ENCODE measurements at places on chromosomes 5 and 9.

DNA sequence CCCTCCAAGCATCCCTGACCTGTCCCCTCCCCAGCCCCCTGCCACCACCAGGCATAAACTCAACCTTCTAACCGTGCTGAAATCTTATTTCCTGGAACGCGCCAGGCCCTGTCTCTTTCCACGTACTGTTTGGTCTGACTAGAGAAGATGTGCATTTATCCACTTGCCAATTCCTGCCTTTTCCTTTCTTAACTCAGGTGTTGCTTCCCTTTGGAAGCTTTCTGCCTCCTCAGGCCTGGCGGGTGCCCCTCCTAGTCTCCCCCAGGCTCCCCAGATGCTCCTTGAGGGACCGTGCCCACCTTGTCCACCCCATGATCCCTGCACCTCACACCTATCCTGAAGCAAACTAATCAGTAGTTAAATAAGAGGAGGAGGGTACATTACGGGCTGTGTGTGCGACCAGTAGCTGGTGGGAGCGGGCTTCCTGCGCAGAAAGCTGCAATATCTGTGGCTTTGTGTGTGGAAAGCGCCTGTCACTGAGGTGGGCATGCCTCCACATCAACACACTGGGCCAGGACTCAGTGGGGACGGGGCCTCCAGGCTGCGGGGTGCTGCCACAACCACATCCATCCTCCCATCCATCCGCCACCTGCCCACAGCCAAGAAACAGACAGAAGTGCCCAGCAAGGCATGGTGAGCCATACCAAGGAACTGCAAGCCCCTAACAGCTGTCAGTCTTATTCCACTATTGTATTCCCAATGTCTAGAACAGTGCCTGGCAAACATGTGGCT is 73.5 kb downstream of the COL23A1 start:
- DNase-seq, result no peak

DNA sequence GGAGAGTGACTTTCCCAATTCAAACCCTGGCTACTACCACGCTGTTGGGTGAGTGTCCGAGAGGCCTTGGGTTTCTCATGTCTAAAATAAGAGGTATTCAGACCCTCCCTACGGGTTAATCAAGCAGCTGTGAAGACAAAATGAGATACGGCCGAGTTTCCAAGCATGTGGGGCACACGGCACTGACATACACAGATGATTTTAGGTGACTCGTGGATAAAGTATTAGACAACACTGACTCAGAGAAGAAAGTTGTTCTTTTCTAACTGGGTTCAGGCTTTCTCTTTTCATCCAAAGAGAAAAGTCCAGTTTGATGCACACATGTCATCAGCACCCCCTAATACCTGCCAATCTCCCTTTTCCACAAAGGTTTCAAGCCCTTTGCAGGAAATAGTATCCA is 15.6 kb downstream of the FOXI1 start:
- no peak for DNase-seq

GRCh38 chr9:117552811-117553210 is 138.0 kb upstream of the ASTN2 start:
- no peak for DNase-seq

DNA sequence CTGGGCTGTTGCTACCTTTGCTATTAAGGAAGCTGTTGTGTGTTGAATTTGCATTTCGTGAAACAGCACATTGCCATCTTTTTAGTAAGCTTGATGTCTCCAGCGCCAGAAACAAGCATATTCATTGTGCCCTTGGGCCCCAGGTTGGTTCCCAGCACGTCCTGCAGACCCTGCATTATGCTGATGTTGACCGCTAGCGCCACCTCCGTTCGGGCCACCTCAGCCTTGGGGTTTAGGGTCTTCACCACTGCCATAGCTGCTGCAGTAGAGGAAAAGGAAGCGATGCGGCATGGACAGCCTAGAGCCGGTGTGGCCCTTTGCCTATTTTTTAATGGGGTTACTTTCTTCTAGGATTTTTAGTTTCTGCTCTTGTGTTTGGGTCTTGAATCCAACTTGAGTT is 23.8 kb upstream of the OTULIN start:
- DNase-seq, result no peak

- no peak for DNase-seq
Observed at GRCh38 chr5:10994091-10994986, 233.3 kb upstream of the DAP start.

DNA sequence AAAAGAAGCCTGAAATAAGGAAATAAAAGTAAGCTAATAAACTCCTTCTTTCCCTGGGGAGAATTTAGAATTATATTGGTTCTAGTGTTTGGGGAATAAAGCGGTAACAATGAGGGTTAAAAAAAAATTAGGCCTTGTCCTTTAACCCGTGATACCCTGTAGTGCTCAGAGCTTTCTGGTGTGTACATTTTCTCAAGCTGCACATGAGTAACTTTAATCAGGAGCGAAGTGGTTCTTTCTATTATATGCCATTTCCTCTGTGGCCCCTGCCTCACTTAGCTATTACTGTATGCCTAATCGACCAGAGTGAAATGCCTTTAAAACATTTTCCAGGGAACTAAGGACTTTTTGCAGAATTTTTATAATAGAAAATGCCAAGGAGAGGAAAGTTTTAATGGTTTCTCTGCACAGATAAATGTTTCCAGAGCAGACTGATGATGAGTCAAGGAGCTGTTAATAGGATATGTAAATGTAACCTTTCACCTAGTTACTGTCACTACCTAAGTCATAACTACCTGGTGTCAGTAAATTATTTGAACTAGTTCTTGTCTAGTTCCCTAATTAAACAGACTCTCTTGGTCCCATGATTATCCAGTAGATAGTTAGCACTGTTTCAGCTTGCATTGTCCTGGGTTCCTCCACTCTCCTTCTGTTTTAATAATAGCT is 7.6 kb downstream of the PAM start:
- DNase-seq, result no peak

- DNase-seq, result no peak
Observed at GRCh38 chr5:179698935-179699615, at the start of gene CANX. Gene CANX, plus strand, starts transcription at chr5:179698967. Its CDS starts 6,715 bp downstream, at chr5:179705682.

- no peak for DNase-seq
Observed at GRCh38 chr5:30838936-30839496, 354.5 kb upstream of the CDH6 start.

GRCh38 chr9:84755380-84755779 is 85.9 kb downstream of the NTRK2 start:
- no peak for DNase-seq

DNA sequence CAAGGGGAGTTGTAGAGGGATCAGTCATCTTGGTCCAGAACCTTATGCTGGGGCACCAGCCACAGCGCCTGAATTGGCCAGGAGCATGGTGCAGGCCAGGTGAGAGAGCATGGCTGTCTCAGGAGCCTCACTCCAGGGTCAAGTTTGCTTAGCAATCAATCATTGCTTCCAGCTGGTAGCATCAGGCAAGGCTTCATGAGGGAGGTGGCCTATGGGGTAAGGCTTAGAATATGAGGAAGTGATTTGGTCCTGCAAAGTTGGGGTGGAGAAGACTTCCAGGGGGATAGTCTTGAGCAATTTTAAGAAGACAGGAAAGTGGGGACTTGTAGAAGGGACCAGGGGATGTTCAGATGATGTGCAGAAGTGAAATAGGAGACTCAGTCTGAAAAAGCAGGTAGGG is 53.9 kb upstream of the PITX1 start:
- DNase-seq, result no peak

GRCh38 chr5:126971455-126972031 is 58.8 kb downstream of the MARCHF3 start:
- DNase-seq, result no peak

DNA sequence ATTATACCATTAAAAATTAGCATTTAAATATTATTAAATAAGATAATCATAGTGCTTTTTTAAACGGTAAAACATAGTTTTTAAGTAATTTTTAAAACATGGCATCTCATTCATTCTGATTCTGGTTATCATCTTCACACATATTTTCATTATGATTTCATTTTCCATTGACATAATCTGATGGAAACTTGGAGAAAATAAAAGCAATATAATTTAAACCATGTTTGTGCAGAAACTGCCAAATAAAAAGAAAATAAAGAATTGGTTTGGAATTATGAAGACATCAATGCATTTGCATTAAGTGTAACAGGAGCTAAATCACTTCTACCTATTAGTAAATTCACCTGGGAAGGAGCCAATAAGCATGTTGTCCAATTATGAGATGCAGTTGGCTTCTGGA is 490.1 kb upstream of the CD180 start:
- no peak for DNase-seq

DNA sequence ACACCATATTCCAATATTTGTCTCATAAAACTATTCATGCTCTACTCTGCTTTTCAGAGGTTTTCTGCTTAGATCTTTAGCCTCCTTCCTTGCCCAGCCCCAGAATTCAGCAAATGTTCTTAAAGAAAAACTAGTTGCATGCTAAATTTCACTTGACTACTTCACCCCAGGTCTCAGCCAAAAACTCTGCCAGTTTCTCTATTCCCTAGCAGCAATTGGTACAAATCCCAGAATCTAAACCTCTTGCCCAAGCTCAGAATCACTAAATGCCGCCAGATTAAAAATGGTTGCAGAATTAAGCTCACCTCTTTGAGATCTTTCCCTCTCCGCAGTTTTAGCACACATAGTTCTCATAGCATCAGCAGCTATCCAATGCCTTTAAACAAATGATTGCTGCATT is 331.2 kb upstream of the SMARCA2 start:
- DNase-seq, result no peak

GRCh38 chr9:121718501-121718900 is 67.1 kb downstream of the DAB2IP start:
- no peak for DNase-seq

- DNase-seq, result no peak
Observed at GRCh38 chr9:95171001-95171400, 146.5 kb downstream of the FANCC start.

DNA sequence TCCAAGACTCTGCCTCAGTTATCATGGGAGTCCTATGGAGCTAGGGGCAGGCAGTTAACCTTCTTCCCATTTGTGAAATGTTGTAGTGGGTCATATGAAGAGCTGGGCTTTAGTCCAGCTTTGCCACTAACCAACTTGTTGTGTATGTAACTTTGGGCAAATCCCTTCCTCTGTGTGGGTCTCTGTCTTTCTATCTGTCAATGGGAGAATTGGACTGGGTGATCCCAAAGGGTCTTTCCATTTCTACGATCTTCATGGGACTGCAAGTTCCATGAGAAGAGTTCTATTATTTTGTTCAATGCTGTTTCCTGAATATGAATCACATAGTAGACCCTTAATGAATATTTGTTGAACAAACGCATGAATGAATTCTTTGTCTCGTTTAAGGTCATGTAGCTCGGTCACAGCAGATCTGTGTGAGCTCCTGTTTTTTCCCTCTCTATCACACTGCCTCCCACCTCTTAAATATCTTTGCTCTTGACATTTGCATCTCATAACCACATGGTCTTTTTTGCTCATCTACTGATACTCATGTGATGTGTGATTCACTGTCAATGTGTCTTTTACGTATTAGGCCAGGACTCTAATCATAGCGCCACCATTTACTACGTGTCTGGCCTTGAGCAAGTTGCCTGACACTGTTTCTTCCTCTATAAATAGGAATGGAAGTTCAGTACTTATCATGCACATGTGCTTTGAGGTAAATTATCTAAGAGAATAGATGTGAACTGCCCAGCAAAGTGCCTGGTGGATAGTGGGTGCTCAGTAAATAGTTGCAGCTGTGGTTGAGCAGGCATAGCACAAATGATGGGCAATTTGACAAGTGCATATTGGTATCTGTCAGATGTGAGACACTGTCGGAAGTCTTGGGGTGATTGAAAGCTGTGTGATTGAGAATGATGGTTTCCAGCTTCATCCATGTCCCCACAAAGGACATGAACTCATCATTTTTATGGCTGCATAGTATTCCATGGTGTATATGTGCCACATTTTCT is 37.4 kb downstream of the PTTG1 start:
- DNase-seq, result no peak

- DNase-seq, result no peak
Observed at GRCh38 chr5:5145651-5146529, 5.8 kb downstream of the ADAMTS16 start.

GRCh38 chr5:75368391-75368790 is 31.4 kb downstream of the HMGCR start:
- DNase-seq, result peak; percentile 9

GRCh38 chr5:127003798-127004495 is 26.4 kb downstream of the MARCHF3 start:
- DNase-seq, result no peak

GRCh38 chr9:15570769-15571168 is 17.9 kb downstream of the CCDC171 start:
- DNase-seq, result no peak

DNA sequence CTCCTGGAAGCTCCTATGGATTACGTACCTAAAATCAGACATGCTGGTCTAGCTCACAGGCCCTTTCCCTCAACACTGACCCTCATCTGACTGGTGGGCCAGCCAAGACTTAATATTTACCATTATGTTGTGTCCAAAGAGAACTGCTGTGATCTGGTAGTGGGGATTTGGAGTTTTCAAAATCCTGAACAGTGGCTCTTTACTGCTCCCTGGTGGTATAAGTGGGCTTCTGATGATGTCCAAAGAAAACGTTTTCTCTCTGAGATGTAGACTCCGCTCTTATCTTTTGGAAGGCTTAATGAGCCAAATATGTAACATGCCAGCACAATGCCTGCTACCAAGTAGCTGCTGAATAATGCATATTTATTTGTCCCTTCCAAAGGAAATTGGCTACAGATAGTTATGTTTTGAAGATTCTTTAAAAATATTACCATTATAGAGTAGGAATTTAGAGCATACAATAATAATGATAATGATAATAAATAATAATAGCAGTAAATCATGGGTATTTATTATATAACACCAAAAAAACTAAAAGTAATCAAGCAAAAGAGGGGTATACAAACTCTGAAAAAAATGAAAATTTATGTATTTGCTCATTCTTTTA is 406.6 kb upstream of the TNC start:
- no peak for DNase-seq

- no peak for DNase-seq
Observed at GRCh38 chr9:91485006-91485405, 61.4 kb upstream of the NFIL3 start.

DNA sequence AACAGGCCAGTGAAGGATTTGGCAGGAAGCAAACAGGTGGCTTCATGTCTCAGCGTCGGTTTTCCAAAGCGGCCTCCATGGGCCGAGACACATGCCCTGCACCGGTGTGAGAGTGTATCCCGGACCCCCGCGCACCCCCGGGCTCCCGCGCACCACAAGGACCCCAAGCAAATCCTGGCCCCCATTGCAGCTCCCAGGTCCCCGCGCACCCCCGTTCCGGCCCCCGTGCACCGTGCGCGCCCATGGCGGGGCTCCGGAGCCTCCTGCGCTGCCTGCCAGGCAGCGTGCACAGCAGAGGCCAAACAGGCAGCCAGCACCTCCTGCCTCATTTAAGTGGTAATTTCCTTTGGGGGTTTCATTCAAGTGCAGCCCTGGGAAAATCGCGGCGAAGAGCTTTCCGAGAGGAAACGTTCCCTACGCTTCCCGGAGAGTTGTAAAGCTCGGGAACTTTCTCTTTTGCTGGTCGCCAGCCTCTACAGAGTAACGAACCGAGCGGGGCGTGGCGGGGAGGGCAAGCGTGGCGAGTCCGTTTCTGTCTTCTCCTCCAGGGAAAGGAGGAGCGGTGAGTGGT is 145.5 kb upstream of the SLC24A2 start:
- no peak for DNase-seq

- no peak for DNase-seq
Observed at GRCh38 chr5:109873687-109874086, 184.0 kb downstream of the MAN2A1 start.

- no peak for DNase-seq
Observed at GRCh38 chr9:72675586-72675985, 154.2 kb downstream of the TMC1 start.

Data from glomerular endothelial cell (primary cell).